ENCODE measurements at places on chromosomes 12 and 14.

DNA sequence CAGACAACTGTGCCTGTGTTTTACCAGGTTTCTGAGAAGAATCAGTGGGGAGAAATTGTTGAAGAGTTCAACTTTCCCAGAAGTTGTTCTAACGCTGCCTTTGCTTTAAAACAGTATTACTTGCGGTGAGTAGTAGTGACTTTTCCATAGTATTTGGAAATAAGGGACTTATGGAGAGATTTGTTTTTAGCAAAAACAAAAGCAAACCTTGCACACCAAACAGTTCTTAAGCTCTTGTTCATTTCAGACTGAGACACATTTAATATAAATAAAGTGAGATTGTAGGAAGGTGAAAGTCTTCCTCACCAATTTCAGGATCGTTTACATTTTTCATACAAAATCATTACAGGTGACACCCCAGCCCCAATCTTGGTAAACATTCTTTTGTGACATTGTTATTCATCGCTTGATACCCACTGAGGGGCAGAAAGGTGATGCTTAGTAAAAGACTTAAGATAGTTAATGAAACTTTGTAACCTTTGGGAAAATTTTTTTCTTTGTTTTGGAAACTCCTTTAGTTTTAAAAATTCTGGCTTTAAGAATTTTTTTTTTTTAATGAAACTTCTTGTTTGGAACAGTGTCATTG is 1.8 kb downstream of the ARID2 start:
- no peak for DNase-seq

GRCh38 chr14:92994131-92994676 is 71.3 kb downstream of the CHGA start:
- no peak for DNase-seq

DNA sequence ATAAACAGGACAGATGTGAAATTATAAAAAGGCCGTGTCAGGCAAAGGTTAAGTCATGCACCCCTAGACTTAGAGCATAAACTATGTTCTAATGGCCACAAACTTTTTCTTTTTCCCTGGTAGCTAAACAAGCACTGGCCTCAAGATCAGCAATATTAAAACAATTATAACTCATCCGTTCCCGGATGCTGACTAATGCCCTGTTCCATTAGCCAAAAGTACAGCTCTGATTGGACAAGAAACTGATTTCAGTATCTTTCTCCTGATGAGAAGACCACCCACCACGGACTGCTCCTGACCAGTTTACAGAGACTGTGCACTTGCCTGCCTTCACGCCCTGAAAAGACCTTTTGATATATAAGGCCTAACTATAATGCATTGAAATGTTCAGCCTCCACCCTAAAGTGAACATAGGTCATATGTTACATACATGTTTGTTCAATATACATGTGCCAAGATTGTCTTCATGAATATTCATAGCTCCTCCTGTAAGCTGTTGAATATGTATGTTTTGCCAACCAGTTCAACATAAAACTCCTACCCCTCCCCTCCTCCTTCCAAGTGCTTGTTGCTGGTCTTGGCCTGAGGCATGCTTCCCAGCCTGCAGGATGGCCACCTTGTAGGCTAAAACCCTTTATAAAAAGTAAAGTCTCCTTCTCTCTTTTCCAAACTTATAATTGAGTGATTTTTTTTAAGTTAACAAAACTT is 162.0 kb downstream of the IPO8 start:
- DNase-seq = no peak

GRCh38 chr12:84131076-84131475 is 781.5 kb downstream of the SLC6A15 start:
- DNase-seq = no peak

- peak; percentile 48 for DNase-seq
Observed at GRCh38 chr14:94485944-94486841, 10.2 kb upstream of the SERPINA9 start.

DNA sequence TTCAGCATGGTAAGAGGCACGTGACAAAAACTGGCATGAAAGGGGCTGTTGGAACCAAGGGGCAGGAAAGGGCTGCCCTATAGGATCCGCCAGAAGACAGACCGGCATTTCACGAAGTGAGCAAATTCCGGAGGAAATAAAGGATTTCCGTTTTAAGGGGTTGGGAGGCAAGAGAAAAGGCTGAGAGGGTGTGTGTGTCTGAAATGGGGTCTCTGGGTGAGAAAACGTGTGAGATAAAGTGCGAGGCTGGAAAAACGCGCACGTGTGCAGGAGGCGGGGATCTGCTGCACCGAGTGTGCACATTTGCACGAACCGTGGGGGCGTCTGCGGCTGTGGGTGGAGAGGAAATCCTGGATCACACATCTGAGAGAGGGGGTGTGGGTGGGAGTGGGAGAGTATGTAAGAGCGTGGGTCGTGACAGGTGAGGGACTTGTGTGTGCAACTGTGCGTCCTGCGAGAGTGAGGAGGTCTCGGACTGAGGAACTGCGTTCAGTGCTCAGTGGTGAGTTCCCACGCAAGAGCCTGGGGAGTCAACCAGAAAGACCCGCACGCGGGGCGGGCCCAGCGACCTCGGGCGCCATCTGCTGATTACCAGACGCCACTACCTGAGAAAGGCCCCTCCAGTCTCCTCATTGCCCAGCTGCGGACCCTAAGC is 37.0 kb upstream of the P2RX7 start:
- DNase-seq = peak; percentile 25

DNA sequence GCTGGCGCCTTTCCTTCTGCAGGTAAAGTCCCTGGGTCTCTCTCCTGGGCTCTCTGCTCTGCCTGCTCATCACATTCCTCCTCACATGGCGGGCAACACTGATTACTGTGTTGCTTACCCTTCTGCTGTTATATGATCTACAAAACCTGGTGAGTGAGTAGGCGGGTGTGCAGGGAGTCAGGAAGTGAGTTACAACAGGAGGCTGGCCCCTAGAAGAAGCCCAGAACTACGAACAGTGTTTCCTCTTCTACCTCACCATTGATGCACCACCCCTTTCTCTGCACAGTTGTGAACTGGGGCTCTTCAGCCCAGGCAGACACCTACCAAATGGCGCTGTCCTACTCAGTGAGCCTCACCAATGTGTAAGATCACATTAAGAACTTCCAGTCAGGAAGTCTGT is 4.9 kb upstream of the KLHL33 start:
- no peak for DNase-seq

GRCh38 chr12:57462251-57462911 is 2.8 kb downstream of the GLI1 start:
- DNase-seq = peak; percentile 80

DNA sequence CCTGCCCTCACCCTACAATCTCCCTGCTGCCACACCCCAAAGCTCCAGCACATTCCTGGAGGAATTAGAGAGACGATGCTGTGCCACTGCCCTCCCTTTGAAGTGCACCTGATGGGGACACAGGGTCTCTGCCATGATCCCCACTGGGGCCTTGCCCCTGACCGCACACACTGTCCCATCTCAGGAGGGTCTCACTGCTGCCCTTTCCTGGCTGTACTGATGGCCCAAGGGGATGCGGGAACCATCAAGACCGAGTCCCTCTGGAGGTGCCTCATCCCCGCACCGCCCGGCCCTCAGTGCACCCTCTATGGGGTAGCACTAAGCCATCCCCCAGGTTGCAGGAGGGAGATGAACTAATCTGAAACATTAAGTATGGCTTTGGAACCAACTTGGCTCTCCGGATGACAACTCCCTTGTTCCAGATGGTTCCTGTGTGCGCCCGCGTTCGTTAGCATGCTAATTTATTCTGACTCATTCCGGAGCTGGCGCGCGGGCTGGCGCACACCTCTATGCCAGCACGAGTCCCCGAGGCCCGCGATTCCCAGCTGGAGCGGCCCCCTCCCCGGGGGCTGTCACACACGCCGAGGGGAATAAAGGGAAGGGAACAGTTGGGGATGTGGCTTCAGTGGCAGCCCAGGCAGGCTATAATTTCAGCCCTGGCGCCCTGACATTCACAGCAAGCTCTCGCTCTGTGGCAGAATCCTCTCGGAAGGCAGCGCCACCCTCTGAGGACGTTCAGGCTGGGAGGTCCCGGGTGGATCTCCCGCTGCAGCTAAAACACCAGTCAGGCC is 34.2 kb upstream of the C14orf180 start:
- no peak for DNase-seq

DNA sequence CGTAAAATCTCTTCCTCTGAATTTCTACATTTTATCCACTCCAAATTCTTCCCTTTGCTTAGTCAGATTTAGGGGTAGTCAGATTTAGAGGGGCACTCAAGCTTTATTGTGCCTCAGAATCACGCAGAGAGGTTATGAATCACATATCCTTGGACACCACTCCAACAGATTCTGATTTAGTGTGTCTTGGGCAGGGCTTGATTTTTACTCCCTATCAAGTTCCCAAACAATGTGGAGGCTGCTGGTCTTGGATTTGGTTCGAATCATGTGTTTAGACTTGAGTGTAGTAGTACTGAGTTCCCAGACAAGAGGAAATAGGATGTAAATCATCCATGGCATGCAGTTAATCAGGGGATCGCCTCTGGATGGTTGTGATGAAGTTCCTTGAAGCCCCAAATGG is 298.1 kb upstream of the CLEC14A start:
- DNase-seq = no peak

- no peak for DNase-seq
Observed at GRCh38 chr12:56521209-56521589, 421 bp upstream of the RBMS2 start.

GRCh38 chr12:107351713-107352112 is 258.4 kb upstream of the CRY1 start:
- DNase-seq = no peak

GRCh38 chr12:79648881-79649280 is 41.9 kb downstream of the PAWR start:
- no peak for DNase-seq

- no peak for DNase-seq
Observed at GRCh38 chr14:62329427-62329826, 567.2 kb downstream of the SNAPC1 start.

- DNase-seq = no peak
Observed at GRCh38 chr14:105203057-105203531, 22.0 kb upstream of the NUDT14 start.

- no peak for DNase-seq
Observed at GRCh38 chr12:23596568-23596967, 352.9 kb downstream of the SOX5 start.

DNA sequence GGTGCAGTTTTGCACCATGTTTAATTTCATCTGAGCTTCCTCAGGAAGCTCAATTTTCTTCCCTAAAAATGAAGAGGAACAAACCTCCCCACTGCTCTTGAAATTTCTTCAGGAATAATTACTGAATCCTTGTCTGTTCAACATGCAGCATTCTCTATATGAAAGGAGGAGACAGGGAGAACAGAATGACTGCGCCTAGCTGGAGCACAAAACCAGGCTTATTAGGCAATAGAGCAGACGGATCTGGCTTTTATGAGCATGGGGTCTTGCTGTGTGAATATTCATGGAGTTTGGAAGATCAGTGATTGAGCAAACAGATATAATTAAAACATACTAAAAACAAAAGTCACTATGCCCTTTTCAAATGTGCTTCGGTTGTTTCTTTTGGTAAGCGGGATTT is 148.1 kb downstream of the SUDS3 start:
- DNase-seq = no peak

DNA sequence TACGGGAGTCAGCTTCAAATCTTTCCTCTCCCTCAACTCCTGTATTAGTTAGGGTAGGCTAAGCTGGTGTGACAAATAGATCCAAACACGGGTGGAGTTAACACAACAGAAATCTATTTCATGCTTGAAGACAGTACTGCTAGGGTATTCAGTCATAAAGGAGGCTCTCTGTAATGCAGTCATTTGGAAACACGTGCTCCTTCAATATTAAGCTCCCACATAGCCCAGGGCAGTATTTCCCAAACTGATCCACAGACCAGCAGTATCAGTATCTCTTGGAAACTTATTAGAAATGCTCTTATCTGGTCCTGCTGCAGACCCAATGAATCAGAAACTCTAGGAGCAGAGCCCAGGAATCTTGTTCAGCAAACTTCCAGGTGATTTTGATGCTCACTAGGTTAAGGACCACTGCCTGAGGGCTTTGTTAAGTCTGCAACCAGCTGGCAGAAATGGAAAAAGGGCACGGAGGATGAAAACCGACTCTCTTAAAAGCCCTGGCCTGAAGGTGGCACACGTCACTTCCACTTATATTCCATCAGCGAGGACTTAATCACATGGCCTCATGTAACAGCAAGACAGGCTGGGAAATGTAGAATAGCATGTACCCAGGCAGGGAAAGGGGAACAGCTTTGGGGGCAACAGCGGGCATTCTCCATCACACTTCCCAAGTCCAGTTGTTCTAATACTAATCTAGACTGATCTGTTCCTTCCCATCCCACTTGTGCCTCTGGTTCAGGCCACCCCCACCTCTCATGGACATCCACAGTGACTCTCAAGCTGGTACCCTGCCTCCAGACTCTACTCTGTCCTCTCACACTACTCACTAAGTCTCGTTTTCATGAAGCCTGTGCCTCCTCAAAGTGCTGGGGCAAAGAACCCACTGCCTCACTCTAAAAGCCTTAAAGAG is 38.2 kb upstream of the RIC8B start:
- DNase-seq = peak; percentile 20

DNA sequence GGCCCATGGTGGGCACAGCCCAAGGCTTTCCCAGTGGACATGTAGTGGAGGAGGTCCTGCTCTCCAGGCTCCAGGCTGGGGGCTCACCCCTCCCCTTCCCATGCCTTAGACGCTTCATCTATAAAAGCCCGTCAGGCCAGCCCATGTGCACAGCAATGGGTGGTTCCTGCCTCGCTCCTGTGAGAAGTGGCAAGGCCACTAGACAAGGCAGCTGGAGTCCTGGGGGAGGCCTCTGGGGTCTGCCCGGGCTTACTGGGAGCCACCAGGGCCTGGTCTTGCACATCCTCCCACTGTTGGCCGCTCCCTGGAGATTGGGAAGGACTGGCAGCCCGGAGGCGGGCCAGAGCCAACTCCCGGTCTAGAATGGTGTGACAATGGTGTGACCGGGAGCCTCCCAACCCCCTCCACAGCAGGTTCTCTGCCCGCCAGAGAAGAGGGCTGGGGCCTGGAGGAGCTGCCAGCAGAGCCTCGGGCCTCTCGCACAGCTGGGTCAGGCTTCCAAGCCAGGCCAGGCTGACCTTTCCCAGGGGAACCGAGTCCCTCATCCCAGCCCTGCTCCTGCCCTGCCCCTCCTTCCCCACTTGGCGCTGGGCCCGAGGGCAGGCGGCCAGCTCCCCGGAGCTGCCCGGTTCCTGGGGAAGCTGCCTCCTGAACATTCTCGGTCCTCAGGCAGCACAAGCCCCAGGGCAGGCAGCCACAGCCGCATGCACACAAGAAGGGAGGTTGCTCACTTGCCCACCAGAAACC is 97.9 kb downstream of the RFLNA start:
- DNase-seq = no peak

DNA sequence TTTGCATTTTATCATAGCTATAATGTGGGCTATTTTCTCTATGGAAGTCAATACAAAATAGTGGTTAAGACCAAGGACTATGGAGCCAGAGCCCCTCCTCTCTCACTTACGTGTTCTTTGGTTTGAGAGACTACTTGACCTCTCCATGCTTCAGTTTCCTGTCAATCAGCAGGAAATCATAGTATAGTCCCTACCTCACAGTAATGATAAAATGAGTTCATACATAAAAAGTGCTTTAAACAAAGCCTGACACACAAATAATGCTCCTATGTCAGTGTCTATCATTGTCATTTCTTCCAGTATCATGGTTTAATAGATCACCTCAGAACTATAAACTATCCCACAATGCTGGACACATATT is 90.4 kb downstream of the MED13L start:
- no peak for DNase-seq

- DNase-seq = no peak
Observed at GRCh38 chr14:62736048-62737043, 308.9 kb downstream of the KCNH5 start.

GRCh38 chr14:92677087-92677668 is 71.2 kb downstream of the LGMN start:
- no peak for DNase-seq

- DNase-seq = no peak
Observed at GRCh38 chr12:128807161-128807724, 16.5 kb downstream of the SLC15A4 start.

Data from HepG2 (cell line).